Vagina (tissue), 2 donors: ENCODE measurements at places on chromosomes 16 and 17.

GRCh38 chr16:29139261-29139802, 154.5 kb downstream of the LAT start:
- no peak for DNase-seq

- DNase-seq, result no peak
Observed at GRCh38 chr16:75931043-75931442, 204.8 kb upstream of the CPHXL start.

DNA sequence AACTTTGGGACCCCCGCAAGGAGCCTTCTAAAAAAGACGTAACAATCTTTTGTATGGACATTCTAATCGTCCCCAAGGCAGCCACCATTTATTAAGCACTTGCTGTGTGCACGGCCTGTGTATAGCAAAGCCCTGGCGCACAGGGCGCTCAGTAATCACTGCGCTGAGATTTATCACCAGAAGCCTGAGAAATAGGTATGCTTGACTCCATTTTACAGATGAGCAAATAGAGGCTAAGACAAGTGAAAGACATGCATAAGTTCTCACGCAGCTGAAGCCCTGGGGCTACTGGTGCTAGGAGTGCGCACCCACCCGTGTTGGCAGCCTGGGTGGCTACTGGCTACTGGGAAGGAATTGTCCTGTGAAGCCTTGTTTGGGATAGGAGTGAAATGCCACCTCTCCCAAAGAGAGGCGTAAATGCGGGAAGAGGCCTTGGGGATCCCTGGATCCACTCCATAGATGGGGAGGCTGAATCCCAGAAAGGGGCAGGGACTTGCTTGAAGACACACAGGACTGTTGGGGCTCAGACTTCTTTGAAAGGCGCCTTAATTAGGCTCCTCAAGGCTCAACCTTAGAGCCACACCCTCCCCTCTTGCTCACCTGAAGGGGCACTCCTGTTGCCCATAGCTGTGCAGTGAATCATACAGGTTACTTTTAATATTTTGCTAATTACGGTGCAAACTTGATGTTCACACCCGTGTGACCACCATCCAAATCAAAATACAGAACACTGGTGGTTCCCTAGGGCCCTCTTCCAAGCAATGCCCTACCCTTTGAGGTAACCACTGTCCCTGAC, 634 bp upstream of the NATD1 start:
- DNase-seq, result no peak

DNA sequence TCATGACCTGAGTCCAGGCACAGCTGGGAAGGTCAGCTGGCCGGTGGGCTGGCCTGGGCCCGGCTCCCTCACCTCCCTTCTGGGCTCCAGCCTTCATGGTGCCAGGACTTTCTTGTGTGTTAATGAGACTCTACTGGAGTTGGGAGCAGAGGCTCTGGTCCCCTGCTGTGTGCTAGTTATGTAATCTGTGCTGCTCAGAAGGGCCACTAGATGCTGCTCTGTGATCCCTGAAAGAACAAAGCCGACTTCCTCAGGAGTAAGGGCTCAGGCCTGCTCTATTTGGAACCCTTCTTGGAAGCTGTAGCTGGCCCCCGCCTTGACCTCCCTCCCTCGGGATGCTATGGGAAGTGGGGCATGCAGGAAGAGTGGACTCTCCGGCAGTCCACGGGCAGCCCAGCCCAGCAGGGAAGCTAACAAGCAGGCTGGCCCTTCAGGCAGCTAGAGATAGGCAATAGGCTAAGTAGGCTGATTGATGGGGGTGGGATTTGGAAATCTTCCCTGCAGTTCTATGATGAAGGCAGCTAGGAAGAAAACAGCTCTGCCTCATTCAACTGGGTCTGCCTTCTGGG, 3.3 kb upstream of the CDK5R1 start:
- no peak for DNase-seq

GRCh38 chr17:48194097-48194550, 86.6 kb downstream of the SNX11 start:
- DNase-seq, result no peak

- DNase-seq, result no peak
Observed at GRCh38 chr17:72962106-72962505, 130.4 kb downstream of the SLC39A11 start.

GRCh38 chr16:17029602-17030350, 441.0 kb downstream of the XYLT1 start:
- no peak for DNase-seq

DNA sequence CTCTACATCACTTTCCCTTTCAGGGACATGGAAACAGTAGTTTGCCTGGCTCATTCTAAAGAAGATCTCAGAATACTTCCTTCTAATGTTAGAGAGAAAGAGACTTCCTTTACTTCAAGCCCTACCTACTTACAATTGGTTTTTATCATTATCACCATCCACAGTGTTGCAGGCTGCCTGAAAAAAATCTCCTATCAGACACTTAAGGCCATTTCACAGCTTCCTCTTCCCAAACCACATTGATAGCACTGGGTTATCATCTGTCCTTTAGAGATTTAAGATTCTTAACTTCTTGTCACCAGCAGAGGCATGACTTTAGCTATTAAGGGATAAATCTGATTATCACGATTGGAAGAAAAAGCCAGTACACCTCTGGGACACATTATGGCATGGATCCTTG, 178.5 kb upstream of the TBX2 start:
- DNase-seq, result no peak

DNA sequence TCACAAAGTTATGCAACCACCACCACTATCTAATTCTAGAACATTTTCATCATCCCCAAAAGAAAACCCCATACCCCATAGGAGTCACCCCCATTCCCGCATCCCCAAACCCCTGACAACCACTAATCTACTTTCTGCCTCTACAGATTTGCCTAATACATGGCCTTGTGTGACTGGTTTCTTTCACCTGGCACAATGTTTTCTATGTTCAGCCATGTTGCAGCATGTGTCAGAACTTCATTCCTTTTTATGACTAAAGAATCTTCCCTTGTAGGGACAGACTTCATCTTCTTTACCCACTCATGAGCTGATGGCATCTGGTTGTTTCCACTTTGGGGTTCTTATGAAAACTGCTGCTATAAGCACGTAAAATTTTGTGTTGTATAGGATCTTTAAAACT, 34.6 kb downstream of the CYTH1 start:
- DNase-seq, result no peak

- DNase-seq, result no peak
Observed at GRCh38 chr17:78924481-78925151, 571 bp downstream of the TIMP2 start.

- DNase-seq, result peak; percentile 25
Observed at GRCh38 chr16:48627148-48627547, 17.2 kb upstream of the N4BP1 start.

DNA sequence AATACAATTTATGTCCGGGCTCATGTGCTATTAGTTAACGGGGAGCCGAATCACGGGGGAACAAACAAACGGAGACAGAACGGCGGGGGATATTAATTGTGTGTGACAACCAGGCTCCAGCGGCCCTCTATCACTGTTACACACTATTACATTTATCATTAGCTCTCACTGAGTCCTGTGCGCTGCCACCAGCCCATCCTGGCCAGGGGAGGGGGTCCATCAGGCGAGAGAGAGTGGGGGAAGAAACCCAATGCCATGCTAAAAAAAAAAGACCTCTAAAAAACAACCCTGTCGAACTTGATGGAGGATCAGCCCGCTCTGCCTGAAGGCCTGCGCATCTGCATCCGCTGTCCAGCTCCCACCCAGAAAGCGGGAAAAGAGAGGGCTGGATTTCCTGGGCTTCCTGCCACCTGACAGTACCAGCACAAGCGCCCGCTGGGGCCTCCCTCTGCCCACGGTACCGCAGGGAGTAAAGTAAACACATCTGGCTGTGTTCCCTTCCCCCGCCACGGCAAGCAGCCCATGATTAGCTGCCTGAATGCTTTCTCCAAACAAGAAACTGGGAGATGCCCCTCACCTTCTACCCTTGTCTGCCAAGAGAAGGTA, 41.7 kb downstream of the PIPOX start:
- no peak for DNase-seq

DNA sequence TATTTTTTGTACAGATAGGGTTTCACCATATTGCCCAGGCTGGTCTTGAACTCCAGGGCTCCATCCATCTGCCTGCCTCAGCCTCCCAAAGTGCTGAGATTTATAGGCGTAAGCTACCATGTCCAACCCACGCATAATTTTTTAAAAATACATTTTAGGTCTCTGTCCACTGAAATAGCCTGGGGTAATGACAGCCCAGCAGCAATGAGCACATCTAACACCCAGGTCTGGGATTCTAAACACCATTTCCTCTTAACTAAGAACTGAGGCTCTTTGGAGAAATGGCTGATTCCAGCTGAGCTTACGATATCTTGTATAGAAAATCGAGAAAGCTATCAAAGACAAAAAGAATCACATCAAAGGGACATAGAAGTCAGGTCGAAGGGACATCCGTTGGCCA, 245.3 kb downstream of the PARN start:
- no peak for DNase-seq

GRCh38 chr16:25716186-25716585, 24.4 kb downstream of the HS3ST4 start:
- no peak for DNase-seq

- no peak for DNase-seq
Observed at GRCh38 chr16:15641753-15642556, 999 bp downstream of the MARF1 start.

DNA sequence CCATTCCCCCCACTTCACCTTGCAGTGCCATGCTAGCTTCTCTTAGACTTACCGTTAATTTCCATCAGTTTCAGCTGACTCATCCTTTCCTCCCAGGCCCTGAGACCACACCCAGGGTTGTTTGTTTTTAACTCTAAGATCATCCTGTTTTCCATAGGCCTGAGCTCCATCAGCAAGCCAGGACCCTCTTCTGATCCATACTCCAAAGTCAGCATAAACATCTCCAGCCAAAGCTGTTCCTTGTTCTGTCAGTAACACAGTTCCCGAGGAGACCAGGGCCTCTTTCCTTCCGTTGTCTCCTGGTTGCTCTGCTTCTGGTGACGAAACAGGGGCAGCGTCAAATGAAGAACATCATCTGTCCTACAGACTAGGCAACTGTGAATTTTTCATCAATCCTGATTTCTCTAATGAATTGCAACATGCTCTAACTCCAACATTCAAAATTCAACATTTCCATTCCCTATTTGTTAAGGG, 83.8 kb upstream of the HNF1B start:
- no peak for DNase-seq

- DNase-seq, result no peak
Observed at GRCh38 chr16:17921357-17921978, 415.1 kb downstream of the NPIPA8 start.

- no peak for DNase-seq
Observed at GRCh38 chr16:50442221-50442620, 73.4 kb upstream of the BRD7 start.

DNA sequence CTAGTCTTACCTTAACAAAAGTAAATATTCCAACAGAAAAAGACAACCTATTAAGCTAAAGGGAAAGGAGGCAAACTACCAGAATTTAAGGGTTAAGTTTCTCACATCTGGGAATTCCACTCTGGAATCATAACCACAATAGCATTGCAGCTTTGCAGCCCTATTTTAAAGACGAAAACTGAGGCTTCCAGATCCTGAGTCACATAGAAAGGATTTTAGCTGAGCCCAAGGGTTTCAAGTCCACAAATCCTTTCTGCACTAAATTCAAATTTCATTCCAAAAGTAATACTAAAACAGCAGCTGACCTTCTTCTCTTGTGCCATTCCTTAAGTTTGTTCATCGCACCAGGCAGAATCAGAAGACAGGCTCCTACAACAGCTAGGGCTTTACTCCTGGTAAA, 17.8 kb downstream of the XYLT1 start:
- DNase-seq, result no peak

DNA sequence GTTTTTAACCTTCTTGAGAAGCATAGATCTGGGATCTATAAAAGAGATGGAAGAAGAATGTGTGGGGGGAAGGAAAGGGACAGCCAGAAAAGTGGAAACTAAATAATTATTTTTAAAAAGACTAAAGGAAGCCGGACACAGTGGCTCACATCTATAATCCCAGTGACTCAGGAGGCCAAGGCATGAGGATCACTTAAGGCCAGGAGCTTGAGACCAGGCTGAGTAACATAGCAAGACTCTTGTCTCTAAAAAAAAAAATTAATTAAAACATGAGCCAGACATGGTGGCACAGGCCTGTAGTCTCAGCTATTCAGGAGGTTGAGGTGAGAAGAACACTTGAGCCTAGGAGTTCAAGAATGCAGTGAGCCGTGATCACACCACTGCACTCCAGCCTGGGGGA, 335.1 kb downstream of the GRIN2A start:
- no peak for DNase-seq

DNA sequence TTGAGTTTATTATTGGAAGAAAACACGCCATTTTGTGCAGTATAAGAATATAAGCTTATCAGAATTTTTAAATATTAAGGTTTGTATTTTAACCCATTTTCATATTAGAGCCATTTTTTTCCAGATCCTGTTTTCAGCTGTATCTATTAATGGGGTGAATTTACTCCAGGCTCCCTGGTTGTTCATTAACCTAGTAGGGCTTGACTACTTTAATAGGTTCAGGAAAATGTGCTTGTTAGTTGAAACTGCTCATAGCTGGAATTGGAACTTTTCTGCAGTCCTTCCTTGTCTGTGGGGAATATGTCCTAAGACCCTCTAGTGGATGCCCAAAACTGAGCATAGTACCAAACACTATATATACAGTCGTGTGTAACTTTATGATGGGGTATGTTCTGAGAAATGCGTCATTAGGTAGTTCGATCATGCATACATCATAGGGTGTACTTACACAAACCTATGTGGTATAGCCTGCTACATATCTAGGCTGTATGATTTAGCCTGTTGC, 28.0 kb downstream of the NFAT5 start:
- no peak for DNase-seq

DNA sequence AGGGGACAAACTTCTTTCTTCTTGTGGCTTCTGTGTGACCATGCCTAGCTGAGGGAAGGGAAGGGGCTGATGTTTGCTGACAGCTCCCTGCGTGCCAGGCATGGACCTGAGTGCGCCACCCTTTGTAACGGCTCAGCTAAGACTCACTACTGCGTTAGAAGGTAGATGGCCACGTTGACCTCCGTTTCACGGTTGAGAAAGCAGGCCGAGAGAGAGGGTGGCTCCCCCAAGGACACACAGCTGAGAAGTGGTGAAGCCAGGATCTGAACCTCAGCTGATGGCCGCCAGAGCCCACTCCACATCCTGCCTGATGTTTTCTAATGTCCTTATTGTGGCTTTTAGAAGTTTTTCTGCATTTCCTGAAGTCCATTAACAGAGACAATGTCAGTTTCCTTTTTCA, 45.1 kb downstream of the RGS9 start:
- DNase-seq, result no peak
